ENCODE measurements at places on chromosomes 16 and 17. TPM values are rescaled to one million over a fixed set of nuclear protein-coding genes. Genes with fewer than 3 reads are reported as not detected.

- DNase-seq = no peak
Measured at GRCh38 chr17:46758614-46759013, 59.9 kb downstream of the WNT3 start.

- no peak for DNase-seq
Measured at GRCh38 chr16:24346734-24347133, 90.6 kb downstream of the CACNG3 start.

GRCh38 chr16:72409423-72409822 lies 237.5 kb upstream of the PMFBP1 start:
- DNase-seq = no peak

DNA sequence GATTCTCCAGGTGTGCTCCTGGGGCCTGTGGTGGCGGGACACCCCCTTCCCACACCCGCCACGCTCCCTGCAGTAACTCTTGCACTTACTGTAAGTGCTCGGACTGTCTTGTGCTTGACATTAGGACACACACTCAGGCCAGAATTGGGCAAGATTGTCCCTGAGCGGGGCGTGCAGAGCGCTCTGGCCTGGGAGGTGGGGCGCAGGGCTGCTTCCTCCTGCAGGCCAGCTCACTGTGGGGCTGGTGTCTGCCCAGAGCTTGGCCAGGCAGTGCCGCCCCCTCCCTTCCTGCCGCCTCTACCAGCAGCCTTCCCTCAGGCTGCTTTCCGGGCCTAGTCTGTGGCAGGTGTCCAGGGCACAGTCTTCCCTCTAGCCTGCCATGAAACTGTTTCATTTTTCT lies 6.1 kb upstream of the ATP6V0C start:
- DNase-seq = no peak

GRCh38 chr17:80153004-80153403 lies 6.1 kb upstream of the EIF4A3 start:
- DNase-seq = no peak

DNA sequence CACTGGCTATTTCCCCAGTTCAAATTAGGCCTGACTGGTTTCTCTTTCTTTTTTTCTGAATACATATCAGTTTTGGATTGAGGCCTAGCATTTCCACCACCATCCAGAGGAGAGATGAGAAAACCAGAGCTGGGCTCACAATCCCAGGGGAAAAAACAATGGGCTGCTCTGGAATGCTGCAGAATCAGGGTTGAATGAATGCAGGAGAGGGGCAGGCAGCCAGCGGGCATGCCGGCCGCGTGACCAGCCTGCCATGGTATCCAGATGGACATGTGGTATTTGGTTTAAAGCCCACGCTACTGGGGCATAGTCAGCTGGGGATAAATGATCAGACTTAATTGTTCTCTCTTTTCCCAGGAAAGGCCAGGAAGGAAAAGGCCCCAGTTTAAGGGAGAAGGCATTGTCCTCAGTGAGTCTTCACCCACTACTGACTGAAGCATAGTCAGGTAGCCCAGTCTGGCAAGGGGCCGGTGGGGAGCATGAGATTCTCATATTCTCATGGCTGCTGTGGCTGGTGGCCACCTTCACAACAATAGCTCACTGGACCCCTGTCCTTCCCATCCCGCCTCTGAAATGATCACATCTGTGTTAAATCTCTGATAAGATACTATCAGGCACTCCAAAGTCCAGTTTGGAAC lies 38.7 kb upstream of the RHOT1 start:
- DNase-seq = no peak

CPNE2 gene
- 14.8 TPM for total RNA-seq

- DNase-seq = peak; percentile 38
Measured at GRCh38 chr16:14446796-14447195, 183.3 kb downstream of the PARN start.

DNA sequence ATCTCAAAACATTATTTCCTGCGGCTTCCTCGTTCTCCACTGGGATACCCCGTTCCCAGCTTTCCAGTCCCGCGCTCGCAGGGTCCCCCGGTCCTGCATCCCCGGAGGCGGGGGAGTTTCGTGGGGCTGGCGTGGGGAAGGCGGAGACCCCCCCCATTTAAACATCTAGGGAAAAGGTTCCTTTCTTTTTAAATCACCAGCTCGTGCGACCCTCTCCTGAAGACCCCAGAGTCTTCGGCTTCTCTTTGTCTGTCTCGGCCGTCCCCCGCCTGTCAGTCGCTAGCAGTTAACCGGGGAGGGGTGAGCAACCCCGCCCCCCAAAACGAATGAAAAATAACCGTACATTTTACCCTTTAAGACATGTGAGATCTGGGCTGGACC lies 473 bp upstream of the IGF2BP1 start:
- no peak for DNase-seq
